ENCODE measurements at places on chromosomes 6 and 20. TPM values are rescaled to one million over a fixed set of nuclear protein-coding genes. Genes with fewer than 3 reads are reported as not detected.
A peak's percentile ranks its signal among the peaks of the same experiment; 100 is the strongest.

DNA sequence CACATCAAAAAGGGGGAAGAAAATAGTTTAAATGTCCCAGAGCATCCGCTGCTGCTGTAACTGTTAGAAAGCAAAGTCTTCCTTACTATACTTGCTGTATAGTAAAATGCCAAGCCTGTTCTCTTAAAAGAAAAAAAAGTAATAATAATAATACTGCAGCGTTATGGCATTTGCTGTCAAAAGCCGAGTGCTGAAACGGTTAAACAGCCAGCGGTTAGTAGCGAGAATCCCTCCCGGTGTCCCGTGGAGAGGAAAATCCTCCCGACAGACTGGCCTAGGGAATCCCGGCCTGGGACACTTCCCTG lies 19.5 kb upstream of the NFATC2 start:
- no peak for DNase-seq

DNA sequence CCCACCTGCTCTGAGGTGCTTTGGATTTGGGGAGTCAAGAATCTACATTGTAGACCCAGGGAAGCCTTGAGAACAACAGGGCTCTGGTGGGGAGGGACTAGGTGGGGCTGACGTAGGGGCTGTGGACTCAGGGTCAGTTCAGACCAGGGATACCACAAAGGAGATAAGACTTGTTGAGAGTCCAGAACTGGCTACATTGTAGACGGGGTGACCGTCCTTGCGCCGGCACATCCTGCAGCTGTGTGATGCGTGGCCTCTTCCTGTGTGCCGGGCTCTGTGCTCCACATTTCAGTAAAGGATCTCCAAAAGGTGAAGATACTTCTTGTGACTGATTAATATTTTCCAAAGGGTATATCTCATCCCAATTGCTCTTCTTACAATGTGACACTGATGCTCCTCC lies 9.8 kb upstream of the TLDC2 start:
- DNase-seq = no peak

DNA sequence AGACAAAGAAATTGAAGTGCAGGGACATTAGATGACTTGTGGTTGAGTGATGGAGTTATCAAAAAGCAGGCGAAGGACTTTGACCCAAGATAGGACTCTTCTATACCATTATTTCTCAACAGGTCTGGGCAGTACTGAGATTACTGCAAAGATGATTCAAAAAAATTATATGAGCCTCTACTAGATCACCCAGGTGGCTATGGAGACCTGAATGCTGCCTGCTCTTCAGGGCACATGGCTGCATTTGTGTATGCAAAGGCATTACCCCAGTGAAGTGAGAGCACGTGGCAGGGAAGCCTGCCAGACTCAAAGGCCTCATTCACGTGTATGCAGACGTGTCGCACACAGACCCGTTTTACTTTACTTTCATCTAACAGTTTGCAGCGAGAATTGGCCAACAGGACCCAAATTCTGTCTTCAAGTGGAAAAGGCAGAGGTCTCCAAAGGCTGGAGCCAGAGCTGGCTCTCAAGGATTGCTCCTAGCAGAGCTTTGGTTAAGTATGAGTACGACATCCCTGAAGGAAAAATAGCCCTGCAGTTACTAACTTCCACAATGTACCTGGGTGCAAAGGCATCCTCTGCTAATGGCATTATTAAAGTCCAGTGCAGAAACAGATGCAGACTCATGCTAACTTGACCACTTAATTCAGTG lies 113.8 kb upstream of the ARMC2 start:
- DNase-seq = no peak

GRCh38 chr20:34627458-34627857 lies 49.4 kb downstream of the PIGU start:
- no peak for DNase-seq

- no peak for DNase-seq
These were observed 245.1 kb downstream of the FOXA2 start for GRCh38 chr20:22339091-22339881.

Gene TMEM200A
- total RNA-seq = 0.79 TPM

Gene TAAR1
- total RNA-seq = not detected

- no peak for DNase-seq
These were observed 110.3 kb downstream of the SLC35F1 start for GRCh38 chr6:118017301-118017848.

Gene CLPSL1
- not detected for total RNA-seq

DNA sequence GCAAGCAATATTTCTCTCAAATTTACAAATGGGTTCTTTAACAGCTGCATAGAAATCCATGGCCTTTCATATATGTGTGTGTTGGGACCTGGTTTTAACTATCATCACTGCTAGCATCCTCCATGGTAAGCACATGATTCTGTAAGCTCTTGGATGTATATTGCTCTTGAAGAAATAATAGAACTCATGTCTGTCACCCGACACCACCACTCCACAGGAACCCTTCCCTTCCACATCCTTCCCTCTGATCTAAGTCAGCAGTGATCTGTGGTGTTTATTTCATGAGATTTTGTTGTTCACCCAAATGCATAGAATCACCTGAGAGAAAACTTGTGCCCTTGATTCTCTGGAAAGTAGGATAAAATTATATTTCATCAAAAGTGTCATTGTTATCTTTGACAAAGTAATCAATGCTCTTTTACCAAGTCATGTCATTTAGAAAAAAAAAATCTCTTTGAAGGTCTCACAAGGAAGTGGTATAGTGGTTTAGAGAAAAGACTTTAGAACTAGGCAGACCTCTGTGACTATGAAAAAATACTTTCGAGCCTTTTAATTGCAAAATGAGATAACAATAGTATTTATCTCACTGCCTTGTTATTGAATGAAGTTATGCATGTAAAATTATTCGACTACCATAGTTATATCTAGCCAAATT lies 649.8 kb upstream of the SLC35B3 start:
- no peak for DNase-seq

GRCh38 chr6:106974999-106975737 lies 639 bp upstream of the CD24 start:
- no peak for DNase-seq

DNA sequence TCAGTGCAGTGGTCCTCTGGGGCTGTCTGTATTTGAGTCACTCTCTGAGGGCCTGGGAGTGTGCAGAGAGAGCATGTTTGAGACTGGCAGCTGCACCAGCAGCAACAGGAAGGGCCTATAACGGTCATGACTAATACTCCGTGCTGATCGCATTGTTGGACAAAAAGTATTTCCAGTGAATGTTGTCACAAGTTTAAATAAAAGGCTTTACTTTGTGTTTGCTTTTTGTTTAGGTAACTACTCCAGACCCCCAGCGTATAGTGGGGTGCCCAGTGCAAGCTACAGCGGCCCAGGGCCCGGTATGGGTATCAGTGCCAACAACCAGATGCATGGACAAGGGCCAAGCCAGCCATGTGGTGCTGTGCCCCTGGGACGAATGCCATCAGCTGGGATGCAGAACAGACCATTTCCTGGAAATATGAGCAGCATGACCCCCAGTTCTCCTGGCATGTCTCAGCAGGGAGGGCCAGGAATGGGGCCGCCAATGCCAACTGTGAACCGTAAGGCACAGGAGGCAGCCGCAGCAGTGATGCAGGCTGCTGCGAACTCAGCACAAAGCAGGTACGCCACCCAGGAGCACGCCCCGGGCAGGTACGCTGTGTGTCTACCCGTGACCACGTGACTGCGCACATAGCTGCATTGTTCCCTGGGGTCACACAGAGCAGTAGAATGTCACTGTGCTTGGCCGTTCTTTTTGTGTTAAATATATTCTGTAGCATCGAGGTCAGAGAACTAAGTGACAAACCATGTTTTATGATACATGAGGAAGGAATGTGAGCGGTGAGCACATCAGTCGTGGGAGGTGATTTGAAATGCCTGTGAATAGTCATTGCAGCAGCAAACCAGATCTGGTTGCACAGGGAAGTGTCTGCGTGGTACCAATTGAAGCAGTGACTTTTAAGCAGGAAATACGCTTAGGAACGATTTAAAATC lies 174.7 kb downstream of the TMEM242 start:
- DNase-seq = no peak

Gene MTG2
- total RNA-seq = 27.6 TPM

- DNase-seq = no peak
These were observed 19.7 kb downstream of the NDRG3 start for GRCh38 chr20:36726168-36726567.

Gene MYB
- total RNA-seq = 0.50 TPM

GRCh38 chr6:56310241-56310640 lies 62.9 kb upstream of the COL21A1 start:
- no peak for DNase-seq

Gene ENPP5
- total RNA-seq = 8.6 TPM

Gene HDDC2
- total RNA-seq = 72.4 TPM

- no peak for DNase-seq
These were observed 40.0 kb upstream of the TFAP2B start for GRCh38 chr6:50778696-50779095.

- DNase-seq = no peak
These were observed 22.1 kb downstream of the MDGA1 start for GRCh38 chr6:37675606-37676005.

- DNase-seq = no peak
These were observed 158.1 kb upstream of the ZNF184 start for GRCh38 chr6:27630727-27631608.

DNA sequence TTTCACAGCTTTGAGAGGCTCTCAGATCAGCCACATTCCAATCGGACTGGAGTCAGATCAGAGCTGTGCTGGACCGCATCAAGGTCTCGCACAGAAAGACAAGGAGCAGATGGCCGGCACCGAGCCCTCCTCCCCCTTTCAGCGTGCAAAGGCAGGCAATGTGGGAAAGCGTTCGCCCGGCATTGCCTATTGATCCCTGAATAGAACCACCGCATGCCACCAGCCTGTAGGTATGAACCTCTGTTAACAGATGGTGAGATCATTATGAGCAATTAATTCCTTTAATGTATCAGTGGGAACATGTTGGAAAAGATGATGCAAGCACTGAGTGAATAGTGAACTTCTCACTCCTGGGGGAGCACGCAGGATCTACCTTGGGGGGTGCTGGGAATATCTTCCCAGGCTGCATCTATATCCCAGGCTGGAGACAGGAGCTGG lies 117.5 kb upstream of the ID4 start:
- no peak for DNase-seq

Gene C6orf132
- 3.0 TPM for total RNA-seq

DNA sequence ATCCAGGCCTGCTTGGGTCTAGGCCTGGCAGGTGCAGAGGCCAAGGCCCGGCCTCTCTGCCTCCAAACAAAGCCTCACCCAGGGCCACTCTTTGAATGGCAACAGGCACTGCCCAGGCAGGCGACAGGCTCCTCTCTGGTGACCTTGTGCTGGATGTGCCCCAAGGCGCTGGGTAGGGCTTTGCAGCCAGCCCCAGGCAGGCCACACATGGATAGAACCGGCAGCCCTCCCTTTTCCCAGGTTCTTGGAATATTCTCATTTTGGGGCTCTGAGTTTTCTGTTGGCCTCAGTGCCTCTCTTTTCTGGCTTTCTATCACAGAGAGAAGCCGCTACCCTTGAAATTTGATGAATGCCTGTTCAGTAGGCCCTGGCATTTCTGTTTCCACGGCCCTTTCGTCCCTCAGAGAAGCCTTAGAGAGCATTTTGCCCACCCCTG lies 18.9 kb downstream of the PKIG start:
- peak; percentile 15 for DNase-seq

GRCh38 chr6:18034798-18035202 lies 47.4 kb upstream of the KIF13A start:
- no peak for DNase-seq

DNA sequence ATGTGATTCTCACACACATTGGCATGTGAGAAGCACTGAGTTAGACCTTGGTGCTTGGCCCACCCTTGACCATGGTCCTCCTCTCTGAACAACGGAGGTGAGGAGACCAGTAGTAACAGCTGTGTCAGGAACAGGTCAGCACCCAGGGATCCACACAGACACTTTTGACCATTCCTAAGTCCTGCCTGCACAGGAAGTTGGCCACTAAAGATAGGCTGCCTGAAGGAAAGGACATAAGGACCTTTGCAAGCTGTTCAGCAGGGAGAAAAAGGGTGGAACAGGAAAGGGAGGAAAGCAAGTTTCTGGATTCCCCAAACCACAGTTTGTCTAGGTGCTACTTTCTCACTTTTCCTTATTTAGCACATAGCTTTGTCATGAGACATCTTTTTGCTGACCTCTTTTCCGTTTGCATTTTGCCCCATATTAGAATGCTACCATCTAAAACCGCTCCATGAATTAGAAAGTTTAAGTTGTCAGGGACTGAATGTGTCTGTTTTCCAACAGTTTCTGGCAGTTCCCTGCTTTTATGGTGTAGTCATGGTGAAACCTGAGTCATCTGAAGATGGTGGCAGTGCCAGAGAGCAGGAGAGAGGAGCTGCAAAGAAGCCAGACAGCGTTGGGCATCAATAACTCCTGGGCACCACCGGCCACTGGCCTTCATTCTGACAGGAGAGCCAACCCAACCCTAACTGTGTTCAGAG lies 1.1 kb upstream of the CD109 start:
- no peak for DNase-seq

Gene BCAS1
- total RNA-seq = 0.56 TPM

DNA sequence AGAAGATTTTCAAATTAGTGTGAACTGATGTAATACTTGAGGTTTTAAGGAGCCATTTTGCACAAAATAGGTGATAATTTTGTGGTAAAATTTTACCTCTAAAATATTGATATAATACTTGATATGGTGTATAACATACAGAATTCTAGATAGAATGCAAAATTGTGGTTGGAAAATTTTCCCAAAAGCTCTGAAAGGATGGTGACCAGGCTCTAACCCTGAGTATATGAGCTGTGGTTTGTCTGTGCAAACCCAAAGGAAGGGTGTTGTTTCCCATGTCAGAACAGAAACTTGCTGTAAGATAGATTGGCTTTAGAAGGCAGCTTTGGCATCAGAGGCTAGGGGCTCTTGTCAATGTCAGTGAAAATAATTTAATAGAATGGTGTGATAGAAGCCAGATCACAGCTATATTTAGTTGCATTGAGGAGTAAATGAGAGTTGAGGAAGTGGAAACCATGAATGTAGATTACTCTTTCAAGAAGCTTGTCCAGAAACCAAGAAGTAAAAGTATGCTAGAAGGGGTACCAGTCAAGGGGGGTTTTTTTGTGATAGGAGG lies 257.7 kb downstream of the FARS2 start:
- DNase-seq = no peak

DNA sequence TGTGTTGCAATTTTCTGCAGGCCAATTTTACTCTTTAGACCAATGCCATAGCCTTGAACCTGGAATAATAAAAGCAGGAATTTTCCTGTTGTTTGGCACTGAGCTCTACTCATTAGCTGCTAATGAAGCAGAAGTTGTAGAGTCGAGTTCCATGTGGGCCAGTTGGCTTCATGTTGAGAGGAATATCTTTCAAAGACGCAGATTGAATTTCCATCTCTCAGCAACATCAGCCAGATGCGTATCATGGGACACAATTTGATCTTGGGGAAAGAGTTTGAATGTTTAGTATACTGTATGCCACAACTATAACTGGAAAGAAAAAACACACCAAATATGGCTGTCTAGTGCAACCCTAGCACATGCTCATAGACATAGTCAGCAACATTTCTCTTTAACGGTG lies 259.6 kb downstream of the BCKDHB start:
- no peak for DNase-seq
